Activated CD4-positive, alpha-beta memory T cell treated with anti-CD3 and anti-CD28 coated beads for 36 hours (primary cell): ENCODE measurements at places on chromosomes 2 and 18. TPM values are rescaled to one million over a fixed set of nuclear protein-coding genes. Genes with fewer than 3 reads are reported as not detected.

The TRMT61B gene
- 18.1 TPM for total RNA-seq

The REG3A gene
- not detected for total RNA-seq

The TXNL1 gene
- total RNA-seq, result 68.9 TPM

The C2orf15 gene
- total RNA-seq, result 0.50 TPM

The B4GALT6 gene
- 3.3 TPM for total RNA-seq

The UNC80 gene
- not detected for total RNA-seq

The BOLL gene
- total RNA-seq, result not detected

The IGFBP5 gene
- not detected for total RNA-seq

The TUBA4B gene
- not detected for total RNA-seq

The PROC gene
- total RNA-seq, result not detected

The ATP8B1 gene
- not detected for total RNA-seq

The CYP1B1 gene
- 3.3 TPM for total RNA-seq

The TRIP12 gene
- 253 TPM for total RNA-seq

The HDAC4 gene
- total RNA-seq, result 35.8 TPM

The DPY30 gene
- total RNA-seq, result 89.2 TPM

The STPG4 gene
- not detected for total RNA-seq

The RPE gene
- total RNA-seq, result 48.0 TPM

The DSC3 gene
- total RNA-seq, result not detected

The PTPRN gene
- total RNA-seq, result 0.24 TPM

The ANKRD62 gene
- not detected for total RNA-seq

The GATA6 gene
- total RNA-seq, result 0.10 TPM

The SP110 gene
- 94.1 TPM for total RNA-seq

The CAPN13 gene
- not detected for total RNA-seq

The SERPINB10 gene
- not detected for total RNA-seq
